ENCODE measurements at places on chromosomes 5 and 9.
A peak's percentile ranks its signal among the peaks of the same experiment; 100 is the strongest.

- peak; percentile 28 for DNase-seq
These were observed 23.8 kb downstream of the KLF4 start for GRCh38 chr9:107465467-107466451.

DNA sequence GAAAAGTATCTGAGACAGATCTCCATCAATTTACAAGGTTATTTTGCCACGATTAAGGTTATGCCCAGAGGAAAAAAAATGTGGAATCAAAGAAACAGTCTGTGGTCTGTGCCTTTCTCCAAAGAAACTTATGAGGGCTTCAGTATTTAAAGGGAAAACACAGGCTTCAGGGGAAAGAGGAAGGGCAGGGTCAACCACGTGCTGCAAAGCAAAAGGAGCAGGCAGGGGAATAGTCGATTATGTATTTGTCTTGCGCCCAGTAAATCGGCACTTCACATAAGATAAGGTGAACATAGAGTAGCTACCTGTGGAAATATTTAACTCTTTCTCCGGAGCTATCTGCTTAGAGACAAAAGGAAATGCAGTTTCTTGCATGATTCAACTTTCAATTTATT, 343.7 kb downstream of the RAB3C start:
- DNase-seq: no peak

GRCh38 chr9:104842698-104843097, 78.8 kb downstream of the NIPSNAP3B start:
- DNase-seq: no peak

DNA sequence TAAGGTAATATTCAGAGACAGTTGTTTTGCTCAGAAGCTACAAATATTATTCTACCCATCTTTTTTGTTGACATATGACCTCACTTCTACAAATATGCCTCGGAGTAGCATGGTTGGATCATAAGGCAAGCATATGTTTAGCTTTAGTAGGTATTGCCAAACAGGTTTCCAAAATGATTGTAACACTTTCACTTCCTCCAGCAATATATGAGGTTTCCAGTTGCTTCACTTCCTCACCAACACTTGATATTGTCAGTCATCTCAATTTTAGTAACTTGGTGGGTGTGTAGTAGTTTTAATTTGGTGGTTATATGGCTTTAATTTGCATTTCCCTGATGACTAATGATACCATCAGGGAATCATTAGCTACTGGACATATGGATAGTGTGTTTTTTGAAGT, 46.7 kb downstream of the TNFSF8 start:
- DNase-seq: no peak

DNA sequence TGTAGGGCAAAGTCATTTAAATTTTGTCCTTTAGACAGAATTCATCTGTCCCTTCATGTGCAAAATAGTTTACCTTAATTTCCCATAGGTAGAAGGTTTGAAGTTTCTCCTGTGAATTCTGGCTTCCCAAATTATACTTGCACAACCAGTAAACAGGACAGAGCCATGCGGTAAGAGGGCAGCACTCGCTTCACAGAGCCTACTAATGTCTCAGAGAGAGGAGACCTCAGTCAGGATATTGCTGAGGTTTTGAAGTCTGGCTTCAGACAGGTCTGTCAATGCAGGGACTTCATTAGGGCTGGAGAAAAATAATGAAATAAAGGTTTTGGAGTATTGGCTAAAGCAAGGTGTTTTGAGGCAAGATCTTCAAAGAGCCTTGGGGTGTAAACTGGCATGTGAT, 91.4 kb downstream of the ANXA1 start:
- no peak for DNase-seq

DNA sequence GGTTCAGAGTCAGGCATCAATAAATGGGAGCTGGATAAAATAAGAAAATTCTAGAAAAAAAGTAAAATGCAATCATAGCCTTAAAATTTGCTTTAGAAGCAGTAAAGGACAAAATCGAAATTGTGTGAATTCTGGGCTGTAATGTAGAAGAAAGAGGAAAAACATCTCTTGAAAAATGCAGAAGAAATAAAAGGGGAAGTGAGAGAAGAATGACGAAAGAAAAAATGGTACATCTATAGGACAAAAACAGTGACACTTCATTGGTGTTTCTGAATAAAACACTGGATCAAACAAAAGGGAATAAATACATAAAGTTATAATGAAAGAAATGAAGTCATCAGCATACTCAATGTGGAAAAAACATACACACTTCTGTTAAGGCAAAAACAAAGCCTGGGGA, 642.3 kb downstream of the ACTL7B start:
- DNase-seq: no peak

DNA sequence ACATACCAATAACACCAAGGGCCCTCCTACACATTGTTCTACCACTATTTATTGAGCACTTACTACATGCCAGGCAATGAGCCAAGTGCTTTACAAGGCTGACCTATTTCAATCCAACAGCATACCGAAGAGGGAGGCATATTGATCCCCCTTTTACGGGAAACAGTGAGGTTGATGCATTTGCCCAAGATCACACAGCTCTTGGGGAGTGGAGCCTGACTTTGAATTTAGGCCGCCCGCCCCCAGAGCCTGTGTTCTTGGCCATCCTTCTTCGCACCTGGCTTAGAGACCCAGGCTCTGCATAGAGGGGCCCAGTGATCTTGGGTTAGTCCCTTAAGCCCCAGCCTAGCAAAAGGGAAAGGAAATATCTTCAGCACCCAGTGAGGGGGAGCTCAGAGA, 158.1 kb upstream of the IER5L start:
- no peak for DNase-seq

- DNase-seq: no peak
These were observed 219.5 kb downstream of the KCTD16 start for GRCh38 chr5:144390133-144390532.

GRCh38 chr5:89351222-89351621, 468.2 kb upstream of the MEF2C start:
- DNase-seq: no peak

DNA sequence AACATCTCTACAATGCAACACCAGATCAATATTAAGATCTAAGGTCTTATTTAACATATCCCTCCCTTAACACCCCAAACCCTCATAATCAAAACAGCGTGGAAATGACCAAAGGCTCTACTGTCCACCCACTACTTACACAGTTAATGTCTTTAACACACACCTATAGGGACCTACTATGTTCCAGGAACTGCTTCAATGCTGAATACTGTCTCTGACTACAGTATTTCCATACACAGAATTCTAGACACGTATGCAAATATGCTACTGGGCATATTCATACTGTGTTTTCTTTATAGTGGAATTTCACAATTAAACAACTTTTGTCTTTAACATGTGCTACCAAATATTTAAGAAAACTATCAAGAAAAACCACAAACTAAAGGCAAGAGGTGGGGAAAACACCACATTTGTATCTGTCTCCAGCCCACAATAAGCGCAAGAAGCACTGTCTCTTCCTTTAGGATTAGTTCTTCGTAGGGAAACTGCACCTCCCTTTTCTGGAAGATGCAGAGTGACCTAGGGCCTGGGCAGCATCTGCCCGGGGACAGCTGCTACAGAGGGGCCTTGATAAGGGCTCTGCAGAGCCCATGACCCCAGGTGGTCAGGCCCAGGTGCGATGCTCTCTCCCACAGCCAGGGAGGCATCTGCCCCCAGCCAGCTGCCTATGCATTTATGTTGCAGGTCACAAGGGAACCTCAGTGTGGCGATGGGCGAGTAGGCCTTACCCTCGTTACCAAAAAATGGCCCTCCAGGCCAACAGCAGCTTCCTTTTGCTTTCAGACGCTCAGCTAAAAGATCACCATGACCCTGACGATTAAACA, 55.2 kb downstream of the PSMB7 start:
- DNase-seq: no peak

DNA sequence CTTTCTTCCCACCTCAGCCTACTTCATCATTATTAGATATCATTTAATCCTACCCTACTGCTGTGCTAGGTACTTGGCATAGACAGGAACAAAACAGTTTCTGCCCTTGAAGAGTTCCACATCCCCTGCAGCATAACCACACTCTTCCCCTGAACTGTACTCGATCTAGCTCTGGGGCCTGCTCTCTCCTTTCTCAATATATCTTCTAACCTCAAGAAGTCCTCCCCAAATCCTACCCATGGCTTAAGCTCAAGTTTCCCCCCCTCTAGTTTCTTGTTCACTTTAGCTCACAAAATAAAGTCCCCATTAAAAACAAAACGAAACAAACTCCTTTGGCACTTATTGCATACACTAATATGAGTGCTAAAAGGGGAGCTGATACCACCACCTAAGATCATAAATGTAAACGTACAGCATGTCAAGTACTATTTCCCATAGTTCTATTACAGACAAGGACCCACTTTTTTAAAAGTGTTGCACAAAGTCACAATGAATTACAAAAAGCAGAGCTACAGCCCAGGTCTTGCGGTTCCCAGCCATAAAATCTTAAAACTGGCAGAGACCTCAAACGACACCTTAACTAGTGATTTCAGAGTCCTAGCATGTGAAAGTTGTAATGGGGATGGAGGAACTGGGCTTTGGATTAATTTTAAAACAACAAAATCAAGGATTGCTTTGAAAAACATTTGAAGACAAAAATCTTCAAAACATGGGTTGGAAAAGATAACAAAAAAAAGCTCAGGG, 80.7 kb downstream of the PTPDC1 start:
- DNase-seq: no peak

- no peak for DNase-seq
These were observed 16.7 kb upstream of the HSD17B4 start for GRCh38 chr5:119435436-119436132.

DNA sequence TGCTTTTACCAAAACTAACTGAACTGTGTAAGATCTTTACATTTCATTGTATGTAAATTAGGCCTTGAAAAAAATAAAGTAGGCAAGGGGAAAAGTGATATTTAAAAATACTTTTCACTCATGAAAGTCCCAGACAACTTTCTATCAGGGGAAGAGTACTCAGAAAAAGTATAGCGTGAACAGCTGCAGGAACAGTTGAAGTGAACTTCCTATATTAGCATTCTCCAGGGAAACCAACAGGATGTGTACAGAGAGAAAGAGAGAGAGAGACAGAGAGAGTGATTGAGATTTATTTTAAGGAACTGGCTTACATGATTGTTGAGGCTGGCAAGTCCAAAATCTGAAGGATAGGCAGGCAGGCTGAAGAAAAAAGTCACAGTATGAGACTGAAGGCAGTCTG, 42.0 kb downstream of the ERMP1 start:
- DNase-seq: no peak

DNA sequence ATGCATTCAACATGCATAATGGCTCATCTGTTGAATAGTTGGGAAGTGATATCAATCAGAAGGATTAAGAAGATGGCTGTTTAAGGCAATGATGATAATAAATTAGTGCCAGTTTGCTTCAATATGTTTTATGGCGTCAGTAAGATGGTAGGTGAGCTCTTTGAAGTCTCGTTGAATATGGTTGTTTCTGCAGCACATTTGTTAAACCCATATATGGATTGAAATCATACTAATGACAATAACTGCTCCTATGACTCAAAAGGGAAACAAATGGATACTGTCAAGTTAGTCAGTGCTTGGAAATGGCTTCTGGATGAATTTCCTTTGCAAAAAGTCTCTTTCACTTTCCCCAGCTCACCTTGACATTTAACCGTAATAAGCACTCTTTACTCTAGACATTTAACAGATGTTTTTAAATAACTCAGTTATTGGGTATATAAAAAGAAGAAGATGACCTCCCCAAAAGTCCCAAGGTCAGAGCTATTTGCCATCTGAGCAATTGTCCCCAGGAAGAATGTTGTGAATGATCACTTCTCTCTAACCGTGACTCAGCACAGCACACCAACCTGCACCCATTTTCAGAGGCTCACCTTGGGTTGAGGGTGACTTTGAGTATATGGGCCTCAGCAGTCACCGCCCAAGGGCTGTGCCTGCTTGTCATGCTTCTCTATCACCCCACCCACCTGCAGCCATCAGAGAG, 133.4 kb downstream of the GRIA1 start:
- DNase-seq: no peak

DNA sequence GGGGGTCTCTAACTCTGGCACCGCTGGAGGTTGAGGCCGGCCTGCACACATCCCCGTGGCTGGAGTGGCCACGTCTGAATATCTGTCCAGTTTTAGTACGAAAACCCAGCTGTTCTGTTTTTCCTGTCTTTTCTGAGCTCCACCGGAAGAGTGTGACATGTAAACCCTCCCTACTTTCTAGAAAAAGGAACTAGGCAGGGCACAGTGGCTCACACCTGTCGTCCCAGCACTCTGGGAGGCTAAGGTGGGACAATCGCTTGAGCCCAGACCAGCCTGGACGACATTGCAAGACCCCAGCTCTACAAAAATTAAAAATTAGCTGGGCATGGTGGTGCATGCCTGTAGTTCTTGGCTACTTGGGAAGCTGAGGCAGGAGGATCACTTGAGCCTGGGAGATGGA, 8.2 kb upstream of the PHYKPL start:
- no peak for DNase-seq

- no peak for DNase-seq
These were observed 24.9 kb upstream of the SMU1 start for GRCh38 chr9:33101104-33101951.

DNA sequence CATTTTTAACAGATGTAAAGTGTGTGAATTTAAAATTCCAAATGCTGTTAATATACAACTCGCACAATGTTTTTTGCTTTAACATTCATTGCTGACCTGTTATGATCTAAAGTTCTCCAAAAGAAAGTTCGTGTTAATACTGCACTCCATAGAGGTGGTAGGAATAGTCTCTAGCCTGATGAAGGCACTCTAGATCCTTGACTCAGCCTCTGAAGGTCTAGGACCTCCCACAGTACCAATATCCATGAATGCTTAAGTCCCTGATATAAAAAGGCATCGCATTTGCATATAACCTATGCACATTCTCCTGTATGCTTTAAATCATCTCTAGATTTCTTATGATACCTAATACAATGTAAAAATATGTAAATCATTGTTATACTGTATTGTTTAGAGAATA, 213.6 kb downstream of the EFNA5 start:
- no peak for DNase-seq

DNA sequence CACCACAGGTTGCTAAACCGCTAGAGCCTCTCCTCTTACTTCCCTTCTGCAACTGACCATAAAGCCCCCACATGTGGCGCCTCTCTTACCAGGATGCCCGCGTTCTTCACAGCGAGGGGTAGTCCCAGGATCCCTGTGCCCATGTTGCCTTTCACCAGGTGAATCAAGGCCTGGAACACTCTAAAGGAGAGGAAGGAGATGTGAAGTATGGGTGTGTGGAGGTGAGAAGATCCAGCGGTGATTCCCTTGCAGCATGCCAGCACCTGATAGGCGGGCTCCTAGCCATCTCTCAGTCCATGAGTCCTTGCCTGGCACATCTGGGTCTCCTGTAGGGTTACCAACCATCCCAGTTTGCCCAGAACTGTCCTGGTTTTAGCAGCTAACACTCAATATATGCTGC, 3.3 kb downstream of the SLC36A2 start:
- DNase-seq: no peak

DNA sequence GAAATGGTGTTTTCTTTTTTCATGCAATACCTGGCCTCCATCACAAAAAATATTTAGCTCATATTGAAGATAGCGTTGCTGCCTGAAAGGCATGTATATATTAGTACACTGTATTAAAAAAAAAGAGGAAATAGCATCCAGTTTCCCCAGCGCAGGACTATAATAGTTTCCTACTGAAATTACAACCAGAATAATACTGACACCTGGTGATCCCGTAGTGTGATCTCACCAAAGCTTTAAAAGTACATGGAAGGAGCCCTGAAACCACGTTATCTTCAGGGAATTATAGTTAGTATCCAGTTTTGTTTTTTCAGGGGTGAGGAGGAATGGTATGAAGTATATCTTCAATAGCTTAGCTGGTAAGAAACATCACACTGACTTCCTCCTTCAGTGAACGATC, 264.9 kb downstream of the CD180 start:
- no peak for DNase-seq

- no peak for DNase-seq
These were observed 17.7 kb downstream of the STK10 start for GRCh38 chr5:172170251-172170701.
